Right hindlimb (tissue), 1 donor: ENCODE measurements at places on chromosomes 7 and 10.
A peak's percentile ranks its signal among the peaks of the same experiment; 100 is the strongest.

- no peak for DNase-seq
These were observed 42.2 kb upstream of the HSPB1 start for GRCh38 chr7:76260171-76260703.

GRCh38 chr10:118436742-118437141 is 94.6 kb upstream of the FAM204A start:
- no peak for DNase-seq

DNA sequence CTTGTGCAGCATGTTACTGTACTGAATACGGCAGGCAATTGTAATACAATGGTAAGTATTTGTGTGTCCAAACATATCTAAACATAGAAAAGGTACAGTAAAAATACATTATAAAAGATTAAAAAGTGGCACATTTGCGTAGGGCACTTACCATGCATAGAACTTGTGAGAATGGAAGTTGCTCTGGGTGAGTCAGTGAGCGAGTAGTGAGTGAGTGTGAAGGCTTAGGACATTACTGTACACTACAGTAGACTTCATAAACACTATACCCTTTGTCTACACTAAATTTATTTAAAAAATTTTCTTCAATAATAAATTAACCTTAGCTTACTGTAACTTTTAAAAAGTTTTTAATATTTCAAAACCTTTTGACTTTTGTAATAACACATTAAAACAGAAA is 37.5 kb downstream of the BPGM start:
- DNase-seq = no peak

DNA sequence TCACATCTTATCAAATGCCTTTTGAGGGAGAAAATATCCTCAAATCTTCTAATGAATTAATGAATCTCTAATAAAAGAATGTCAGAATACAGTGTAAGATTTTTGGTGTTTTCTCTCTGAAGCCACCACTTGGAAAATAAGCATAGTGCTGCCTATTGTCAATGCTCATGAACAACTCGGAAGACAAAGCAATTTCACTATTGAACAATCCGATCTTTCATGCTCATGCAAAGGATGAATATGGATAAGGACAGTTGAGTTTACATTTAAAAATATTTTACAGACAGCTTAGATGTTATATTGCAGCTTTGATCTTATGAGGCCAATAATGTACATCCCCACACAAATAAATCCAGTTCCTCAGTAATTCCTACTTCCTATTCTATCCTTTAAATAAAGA is 40.6 kb downstream of the MAGI2 start:
- DNase-seq = no peak

DNA sequence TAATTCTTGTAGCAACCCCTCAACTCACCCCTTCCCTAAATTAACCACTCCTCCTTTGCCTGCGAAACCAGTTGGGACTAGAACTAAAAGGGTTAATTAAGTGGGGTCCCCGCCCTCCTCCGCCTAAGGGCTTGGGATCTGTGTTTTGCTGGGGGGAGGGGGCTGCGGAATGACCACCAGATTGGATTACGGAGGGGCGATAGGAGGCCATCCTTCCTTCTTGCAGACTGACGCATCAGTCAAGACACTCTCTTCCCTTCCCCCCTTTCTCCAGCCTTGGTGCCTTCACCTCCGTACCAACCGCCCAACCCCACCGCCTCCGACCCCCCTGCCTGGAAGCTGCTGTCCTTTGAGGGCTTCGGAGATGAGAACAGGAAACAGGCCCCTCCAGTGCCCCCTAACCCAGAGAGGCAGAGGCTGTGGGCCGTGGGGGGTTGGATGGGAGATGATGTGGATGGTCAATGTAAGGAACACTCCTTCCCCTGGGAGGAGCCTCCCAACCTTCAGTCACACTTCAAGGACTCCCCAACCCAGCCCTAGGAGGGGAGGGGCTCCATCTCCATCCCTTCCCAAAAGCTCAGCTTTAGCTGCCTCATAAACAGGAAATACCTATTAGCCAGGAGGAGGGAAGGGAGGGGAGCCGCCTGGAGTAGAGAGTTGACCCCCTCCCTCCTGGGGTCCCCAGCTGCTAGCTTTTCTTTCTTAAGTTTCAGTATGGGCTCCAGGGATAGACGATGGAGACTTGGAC is 997 bp upstream of the LDB1 start:
- peak; percentile 84 for DNase-seq

- DNase-seq = no peak
These were observed 41.8 kb downstream of the NDUFB2 start for GRCh38 chr7:140738280-140738679.

- DNase-seq = no peak
These were observed 237.3 kb upstream of the ZMIZ1 start for GRCh38 chr10:78831461-78831860.

GRCh38 chr7:37142958-37143357 is 305.7 kb downstream of the ELMO1 start:
- DNase-seq = no peak

DNA sequence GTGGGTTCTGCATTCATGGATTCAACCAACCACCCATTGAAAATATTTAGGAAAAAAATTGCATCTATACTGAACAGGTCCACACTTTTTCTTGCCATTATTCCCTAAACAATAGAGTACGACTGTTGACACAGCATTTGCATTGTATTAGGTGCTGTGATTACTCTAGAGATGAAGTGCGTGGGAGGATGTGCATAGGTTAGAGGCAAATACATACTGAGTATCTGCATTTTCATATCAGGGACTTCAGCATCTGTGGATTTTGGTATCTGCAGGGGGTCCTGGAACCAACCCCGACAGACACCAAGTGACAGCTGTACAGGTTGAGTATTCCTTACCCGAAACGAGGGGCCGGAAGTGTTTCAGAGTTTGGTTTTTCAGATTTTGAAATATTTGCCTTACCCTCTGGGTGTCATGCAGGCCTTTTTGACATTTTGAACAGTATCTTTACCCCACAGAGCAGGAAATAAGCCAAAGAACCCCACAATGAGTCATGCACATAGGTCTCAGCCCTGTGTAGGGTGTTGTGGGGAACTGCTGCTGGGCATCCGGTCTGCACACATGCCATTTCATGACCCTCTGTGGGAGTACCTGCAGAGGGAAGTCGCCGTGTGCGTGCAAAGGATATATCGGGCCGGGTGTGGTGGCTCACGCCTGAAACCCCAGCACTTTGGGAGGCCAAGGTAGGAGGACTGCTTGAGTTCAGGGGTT is 14.5 kb downstream of the NUDT5 start:
- no peak for DNase-seq

DNA sequence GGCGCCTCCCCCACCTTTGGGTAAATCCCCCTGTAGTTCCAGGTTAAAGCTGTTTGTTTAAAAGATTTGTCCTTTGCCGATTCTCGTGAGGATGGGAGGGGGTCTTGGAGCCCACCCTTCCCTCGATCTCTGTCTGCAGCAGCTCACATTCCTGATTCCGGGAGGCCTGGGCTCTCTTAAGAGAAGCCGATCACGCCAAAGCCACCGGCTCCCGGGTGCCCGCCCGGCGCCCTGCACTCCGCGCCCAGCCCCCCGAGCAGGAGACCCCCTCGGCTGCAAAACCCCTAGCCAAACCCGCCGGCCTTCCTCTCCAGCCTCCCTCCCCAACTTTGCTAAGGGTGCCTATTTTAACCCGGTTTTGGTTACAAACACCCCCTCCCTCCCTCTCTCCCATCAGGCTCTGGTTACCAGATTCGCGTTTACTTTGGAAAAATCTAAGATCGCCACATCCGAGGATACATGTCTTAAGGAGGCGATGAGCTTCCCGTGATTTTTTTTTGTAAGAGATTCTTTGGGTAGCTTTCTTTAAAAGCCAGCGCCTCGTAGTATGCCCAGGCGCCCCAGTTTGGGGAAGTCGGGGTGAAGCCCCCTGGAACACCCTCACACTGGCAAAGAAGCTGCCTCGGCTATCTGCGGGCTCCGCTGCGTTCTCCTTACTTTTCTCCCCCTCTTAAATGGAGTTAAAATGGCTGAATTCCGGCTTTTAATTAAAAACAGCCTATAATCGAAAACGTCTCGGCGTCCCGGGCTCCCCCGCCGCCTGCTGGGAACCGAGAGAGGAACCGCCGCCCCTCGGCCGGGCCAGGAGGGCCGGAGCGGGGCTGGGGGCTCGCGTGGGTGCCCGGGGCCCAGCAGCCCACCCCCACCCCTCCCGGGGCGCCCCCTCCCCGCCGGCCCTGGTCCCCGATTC is 983 bp downstream of the TNRC18 start:
- DNase-seq = peak; percentile 69

GRCh38 chr10:47243791-47244190 is 56.2 kb upstream of the GDF10 start:
- no peak for DNase-seq

DNA sequence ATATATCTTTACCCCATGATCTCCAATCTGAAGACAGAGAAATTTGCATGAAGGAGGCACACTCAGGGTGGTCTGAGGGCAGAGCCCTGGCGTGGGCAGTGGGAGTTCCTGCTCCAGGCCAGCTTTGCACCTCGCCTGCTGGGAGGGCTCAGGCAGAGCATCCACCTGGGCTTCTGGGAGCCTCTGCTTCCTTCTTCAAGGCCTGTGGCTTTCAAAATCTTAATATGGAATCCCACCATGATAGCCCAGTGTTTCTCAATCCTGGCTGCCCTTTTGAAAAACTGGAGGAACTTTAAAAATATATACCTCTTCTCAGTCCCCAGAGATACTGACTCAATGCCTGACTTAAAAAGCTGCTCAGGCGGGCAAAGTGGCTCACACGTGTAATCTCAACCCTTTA is 36.7 kb upstream of the PSAP start:
- no peak for DNase-seq

DNA sequence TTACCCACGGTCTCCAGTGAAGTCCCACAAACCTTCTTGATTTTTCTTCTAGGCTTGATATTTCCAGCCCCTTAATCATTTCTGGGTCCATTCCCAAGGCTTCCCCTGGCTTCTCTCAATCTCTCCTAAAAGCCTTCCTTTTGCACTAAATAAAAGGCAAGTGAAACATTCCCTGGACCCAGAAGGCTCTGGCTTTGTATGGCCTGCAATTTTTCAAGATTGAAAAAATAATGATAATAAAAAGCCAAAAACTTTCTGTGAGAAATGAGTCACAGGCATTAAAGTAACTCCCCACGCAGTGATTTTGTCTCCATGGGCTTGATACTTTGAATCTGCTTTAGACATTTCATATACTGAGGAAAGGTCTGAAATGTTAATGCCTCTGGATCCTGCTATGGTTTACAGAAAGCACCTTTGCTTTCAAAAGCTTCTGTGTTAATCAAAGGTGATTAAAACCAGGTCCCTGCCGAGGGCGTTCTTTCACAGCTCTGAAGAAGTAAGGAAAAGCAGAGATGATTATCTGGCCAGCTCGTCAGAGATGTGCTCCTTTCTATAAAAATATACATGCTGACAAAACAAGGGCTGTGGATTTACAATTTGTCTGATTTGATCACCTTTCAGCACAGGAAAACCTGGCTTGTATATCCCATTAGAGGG is 118.9 kb upstream of the TMEM72 start:
- DNase-seq = no peak

GRCh38 chr7:52154382-52154781 is 837.8 kb upstream of the COBL start:
- no peak for DNase-seq

GRCh38 chr7:99944497-99945070 is 15.2 kb upstream of the GJC3 start:
- DNase-seq = no peak

- no peak for DNase-seq
These were observed 57.5 kb downstream of the EXOC4 start for GRCh38 chr7:133310232-133310862.

- DNase-seq = no peak
These were observed 866.3 kb downstream of the ANKRD7 start for GRCh38 chr7:119090851-119091250.

- DNase-seq = no peak
These were observed 58.6 kb downstream of the AFAP1L2 start for GRCh38 chr10:114345701-114346100.

DNA sequence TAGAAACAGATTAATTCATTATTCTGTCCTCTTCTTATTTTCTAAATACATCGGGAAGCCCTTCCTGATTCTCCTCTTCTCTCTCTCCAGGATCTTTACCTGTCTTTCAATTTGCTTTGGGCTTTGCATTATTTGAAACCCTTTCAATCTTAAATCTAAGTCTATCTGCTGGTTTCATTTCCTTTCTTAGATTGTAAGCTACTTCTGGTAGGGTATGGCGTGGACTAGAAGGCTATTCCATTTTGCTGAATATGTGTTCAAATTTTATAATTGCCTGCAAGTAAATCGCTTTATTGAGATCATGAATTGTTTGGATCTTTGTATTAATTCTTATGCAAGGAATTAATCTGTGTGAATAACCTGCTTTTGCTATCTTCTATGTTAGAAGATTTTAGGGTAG is 11.1 kb downstream of the STAM start:
- no peak for DNase-seq

- DNase-seq = no peak
These were observed 16.1 kb downstream of the CALML3 start for GRCh38 chr10:5540891-5541290.

DNA sequence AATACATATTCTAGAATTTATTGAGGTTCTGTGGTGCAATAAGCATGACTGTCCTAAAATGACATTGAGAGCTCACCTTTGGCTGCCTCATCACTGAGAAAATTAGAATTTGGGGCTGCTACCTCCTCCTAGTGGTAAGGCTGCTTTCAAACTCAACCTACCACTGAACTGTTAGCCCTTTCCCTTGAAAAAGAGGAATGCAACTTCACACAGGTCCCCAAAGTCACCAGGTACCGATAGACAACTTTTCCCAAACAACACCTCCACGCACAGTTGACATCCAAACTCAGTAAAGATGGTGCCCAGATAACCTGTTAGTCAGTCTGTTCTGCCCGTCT is 75.9 kb upstream of the SCIN start:
- DNase-seq = no peak
